ENCODE measurements at places on chromosomes 16 and 17.

- DNase-seq = no peak
Measured at GRCh38 chr17:15249487-15249886, 15.6 kb downstream of the PMP22 start.

DNA sequence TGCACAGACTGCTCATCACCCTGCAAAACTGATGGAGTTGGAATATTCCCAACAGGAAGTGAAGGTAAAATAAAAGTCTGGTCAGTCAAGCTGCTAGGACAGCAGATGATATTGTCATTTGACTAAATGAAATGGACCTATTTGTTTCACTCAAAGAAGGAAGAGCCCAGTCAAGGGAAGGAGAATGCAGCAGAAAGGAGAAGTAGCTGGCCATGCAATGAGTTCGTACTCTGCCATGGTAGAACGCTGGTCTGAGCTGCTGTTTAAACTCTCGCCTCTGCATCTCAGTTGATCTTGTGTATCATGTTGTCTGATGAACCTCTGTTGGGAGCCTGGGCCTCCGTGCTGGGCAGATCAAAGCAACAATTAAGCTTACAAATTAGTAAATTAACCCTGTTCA, 15.6 kb upstream of the YPEL2 start:
- no peak for DNase-seq

DNA sequence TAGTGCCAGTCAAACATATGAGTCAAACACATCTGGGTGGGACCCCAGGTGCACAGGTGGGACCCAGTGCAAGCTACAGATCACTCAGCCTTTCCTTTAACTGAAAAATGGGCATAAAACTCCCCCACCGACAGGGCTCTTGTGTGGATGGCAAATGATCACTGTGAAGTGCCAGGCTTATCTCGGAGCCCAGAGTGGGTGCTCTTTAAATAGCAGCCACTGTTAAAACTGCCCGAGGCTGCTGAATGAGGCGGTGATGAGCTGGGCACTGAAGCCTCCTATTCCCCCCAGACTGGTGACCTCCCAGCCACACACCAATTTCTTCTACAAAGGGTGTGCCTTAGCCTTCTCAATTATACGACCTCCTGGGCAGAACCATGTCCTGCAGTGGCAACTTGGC, 433.8 kb downstream of the SLC39A11 start:
- no peak for DNase-seq

GRCh38 chr16:31134625-31135534, 647 bp downstream of the PRSS8 start:
- no peak for DNase-seq

- no peak for DNase-seq
Measured at GRCh38 chr16:84532855-84533486, 28.5 kb upstream of the MEAK7 start.

- DNase-seq = no peak
Measured at GRCh38 chr16:87724490-87725291, 41.1 kb downstream of the KLHDC4 start.

DNA sequence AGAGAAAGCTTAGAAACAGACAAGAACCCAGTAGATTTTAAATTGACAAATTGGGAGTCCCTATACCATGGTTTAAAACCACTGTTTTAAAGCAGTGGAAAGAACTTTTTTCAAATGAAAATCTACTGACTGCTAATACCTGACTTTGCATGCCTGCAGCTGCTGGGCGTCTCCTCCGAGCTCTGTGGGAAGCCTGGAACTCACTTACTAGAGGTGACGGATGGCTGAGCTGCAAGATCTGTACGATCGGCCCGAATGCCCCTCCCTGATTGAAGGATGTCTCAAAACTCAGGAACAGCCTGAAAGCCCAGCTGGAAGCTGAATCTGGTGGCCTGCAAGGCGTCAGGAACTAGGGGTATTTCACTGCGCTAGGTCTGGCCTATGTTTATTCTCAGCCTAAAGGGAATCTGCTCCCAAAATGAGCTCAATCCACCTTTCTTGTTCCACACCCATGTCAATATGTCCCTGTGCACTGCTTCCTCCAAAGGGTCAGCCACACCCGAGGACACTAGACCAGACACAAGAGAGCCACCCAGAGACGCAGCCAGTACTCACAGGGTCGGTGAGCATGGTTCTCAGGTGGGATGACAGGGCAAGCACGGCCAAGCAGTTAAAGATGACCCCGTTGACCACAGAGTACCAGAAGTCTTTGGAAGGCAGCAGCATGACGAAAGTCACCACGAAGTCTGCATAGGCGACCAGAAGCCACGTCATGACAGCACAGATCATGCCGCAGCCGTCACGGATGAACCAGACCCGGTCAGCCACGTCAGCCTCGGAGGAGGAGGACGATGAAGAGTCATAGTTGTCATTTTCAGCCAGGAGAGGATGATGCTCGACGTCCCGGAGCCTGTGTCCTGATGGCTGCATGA, 21.4 kb downstream of the ZDHHC7 start:
- no peak for DNase-seq

DNA sequence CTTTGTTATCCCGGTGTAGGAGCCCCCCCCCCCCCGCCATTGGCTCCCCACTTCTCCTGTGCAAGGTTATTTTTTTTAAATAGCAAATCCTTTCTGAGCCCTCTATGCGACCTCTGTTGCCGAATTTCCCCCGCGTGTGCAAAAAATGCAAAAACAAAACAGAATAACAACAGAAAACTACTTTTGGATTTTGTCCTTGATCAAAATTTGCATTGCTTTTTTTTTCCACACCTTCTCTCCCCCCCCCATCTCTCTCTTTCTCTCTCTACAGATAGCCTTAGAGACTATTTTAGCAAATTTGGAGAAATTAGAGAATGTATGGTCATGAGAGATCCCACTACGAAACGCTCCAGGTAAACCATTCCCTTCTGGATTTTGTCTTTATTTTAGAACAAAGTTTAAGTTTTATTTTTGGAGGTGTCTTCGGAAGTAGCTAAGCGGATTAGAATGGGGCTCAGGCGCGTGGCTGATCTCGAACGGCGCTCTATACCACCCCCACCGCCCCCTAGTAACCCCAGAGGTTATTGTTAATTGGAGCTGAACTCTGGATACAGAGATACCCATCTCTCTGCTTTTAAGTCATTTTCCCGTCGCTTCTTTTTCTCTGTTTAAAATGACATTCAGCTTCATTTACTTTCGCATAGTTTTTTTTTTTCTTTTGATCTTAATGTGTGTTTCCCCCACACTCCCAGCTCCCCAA, 1.0 kb downstream of the MSI2 start:
- DNase-seq = no peak

GRCh38 chr17:3590231-3590630, 19.0 kb downstream of the TRPV1 start:
- no peak for DNase-seq

Data from AG08395 (cell line).